ENCODE measurements at places on chromosomes 12 and 14. TPM values are rescaled to one million over a fixed set of nuclear protein-coding genes. Genes with fewer than 3 reads are reported as not detected.
A peak's percentile ranks its signal among the peaks of the same experiment; 100 is the strongest.

- no peaks in the 10 kb centered on the region for H3K36me3 ChIP-seq
- H3K27me3 ChIP-seq, result no peaks in the 10 kb centered on the region
- no peak for DNase-seq
- no peak overlapping the region for H3K4me3 ChIP-seq
- no peaks in the 10 kb centered on the region for H3K4me1 ChIP-seq
Measured at GRCh38 chr12:125530876-125531275, 465.6 kb downstream of the AACS start.

The RFLNA gene
- not detected for total RNA-seq

DNA sequence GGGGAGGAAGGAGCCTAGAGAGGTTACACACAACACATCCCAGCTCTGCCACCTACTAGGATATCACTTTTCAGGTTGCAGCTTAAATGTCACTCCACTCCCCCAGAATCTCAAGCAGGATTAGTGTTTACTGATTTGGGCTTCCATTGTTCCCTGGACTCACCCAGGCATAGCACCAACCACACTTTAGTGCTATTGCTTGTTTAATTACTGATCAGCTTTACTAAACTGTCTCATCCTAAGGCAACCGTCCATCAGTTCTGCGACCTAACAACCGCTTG, 6.1 kb upstream of the KRT18 start:
- no peaks in the 10 kb centered on the region for H3K36me3 ChIP-seq
- H3K27ac ChIP-seq, result no peak overlapping the region
- H3K27me3 ChIP-seq, result peaks cover 12% of the 10 kb centered on the region
- DNase-seq, result no peak
- no peak overlapping the region for H3K4me3 ChIP-seq
- no peaks in the 10 kb centered on the region for H3K4me1 ChIP-seq

GRCh38 chr14:31937730-31938346, 139.3 kb upstream of the ARHGAP5 start:
- no peaks in the 10 kb centered on the region for H3K27me3 ChIP-seq
- H3K36me3 ChIP-seq, result no peaks in the 10 kb centered on the region
- H3K27ac ChIP-seq, result peak overlapping the region; percentile 77
- H3K4me1 ChIP-seq, result peaks cover 15% of the 10 kb centered on the region

The MIPOL1 gene
- total RNA-seq, result not detected

GRCh38 chr12:70094467-70094866, 148.8 kb upstream of the CNOT2 start:
- no peaks in the 10 kb centered on the region for H3K36me3 ChIP-seq
- no peaks in the 10 kb centered on the region for H3K27me3 ChIP-seq
- H3K27ac ChIP-seq, result no peak overlapping the region
- DNase-seq, result no peak
- no peaks in the 10 kb centered on the region for H3K4me1 ChIP-seq

The MFAP5 gene
- total RNA-seq, result not detected

- no peak for DNase-seq
- H3K4me3 ChIP-seq, result no peak overlapping the region
- peaks cover 30% of the 10 kb centered on the region for H3K27me3 ChIP-seq
- H3K27ac ChIP-seq, result no peak overlapping the region
- peaks cover 2% of the 10 kb centered on the region for H3K4me1 ChIP-seq
Measured at GRCh38 chr14:72644758-72645489, 249.0 kb downstream of the DPF3 start.

DNA sequence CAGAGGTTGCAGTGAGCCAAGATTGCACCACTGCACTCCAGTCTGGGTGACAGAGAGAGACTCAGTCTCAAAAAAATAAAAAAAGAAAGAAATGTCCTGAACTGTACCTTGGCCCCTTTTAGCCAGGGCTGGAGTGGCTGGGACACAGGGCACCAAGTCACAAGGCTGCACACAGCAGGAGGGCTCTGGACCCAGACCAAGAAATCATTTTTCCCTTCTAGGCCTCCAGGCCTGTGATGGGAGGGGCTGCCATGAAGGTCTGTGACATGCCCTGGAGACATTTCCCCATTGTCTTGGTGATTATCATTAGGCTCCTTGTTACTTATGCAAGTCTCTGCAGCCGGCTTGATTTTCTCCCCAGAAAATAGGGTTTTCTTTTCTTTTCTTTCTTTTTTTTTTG, 5.1 kb upstream of the ACOT6 start:
- DNase-seq, result no peak
- no peaks in the 10 kb centered on the region for H3K27me3 ChIP-seq
- H3K27ac ChIP-seq, result no peak overlapping the region
- H3K36me3 ChIP-seq, result no peaks in the 10 kb centered on the region
- H3K4me3 ChIP-seq, result no peak overlapping the region
